CD4-positive, alpha-beta T cell treated with Interleukin-1 beta for 1 hour (primary cell): ENCODE measurements at places on chromosomes 5 and 9.

- no peak for DNase-seq
Measured at GRCh38 chr5:158051036-158051435, 192.1 kb upstream of the CLINT1 start.

- DNase-seq: no peak
Measured at GRCh38 chr5:172065431-172066065, 59.1 kb upstream of the FBXW11 start.

GRCh38 chr9:4303006-4303405 is 3.1 kb upstream of the GLIS3 start:
- no peak for DNase-seq

GRCh38 chr9:2271426-2271825 is 256.3 kb downstream of the SMARCA2 start:
- DNase-seq: peak; percentile 10

DNA sequence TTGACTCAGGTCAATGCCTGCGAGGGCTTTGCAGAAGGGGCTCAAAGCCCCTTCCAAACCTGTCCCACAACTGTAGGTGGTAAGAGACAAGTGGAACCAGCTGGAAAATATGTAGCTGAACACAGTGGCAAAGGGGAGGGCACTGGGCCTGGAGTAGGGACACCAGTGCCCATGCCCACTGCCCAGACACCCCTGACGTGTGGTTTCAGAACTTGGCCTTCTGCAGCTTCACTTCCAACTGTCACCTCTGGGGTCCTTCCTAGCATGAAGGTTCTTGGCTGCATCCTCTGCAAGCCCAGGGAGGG is 233.1 kb upstream of the IRX1 start:
- no peak for DNase-seq

GRCh38 chr9:118088090-118088489 is 383.9 kb downstream of the TLR4 start:
- DNase-seq: no peak
